Activated CD4-positive, CD25-positive, alpha-beta regulatory T cell (primary cell): ENCODE measurements at places on chromosomes 16 and 17.

- no peak for DNase-seq
These were observed 13.3 kb downstream of the COTL1 start for GRCh38 chr16:84604477-84605013.

DNA sequence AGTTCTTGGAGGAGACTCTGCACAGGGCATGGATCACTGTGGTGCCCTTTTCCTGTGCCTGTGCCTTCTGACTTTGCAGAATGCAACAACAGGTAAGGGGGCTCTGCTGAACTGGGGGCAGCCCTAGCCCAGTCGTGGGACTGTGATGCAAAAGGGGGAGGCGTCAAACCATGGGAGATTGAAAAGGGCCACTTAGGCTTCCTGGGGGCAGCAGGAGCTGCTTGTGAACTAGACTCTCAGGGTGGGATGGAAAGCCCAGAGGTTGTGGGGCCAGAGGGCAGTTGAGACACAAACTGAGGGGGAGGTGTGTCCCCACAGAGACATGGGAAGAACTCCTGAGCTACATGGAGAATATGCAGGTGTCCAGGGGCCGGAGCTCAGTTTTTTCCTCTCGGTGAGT lies 19.6 kb downstream of the ADGRG5 start:
- DNase-seq = no peak

GRCh38 chr17:3903051-3903825 lies 10.4 kb upstream of the CAMKK1 start:
- no peak for DNase-seq

DNA sequence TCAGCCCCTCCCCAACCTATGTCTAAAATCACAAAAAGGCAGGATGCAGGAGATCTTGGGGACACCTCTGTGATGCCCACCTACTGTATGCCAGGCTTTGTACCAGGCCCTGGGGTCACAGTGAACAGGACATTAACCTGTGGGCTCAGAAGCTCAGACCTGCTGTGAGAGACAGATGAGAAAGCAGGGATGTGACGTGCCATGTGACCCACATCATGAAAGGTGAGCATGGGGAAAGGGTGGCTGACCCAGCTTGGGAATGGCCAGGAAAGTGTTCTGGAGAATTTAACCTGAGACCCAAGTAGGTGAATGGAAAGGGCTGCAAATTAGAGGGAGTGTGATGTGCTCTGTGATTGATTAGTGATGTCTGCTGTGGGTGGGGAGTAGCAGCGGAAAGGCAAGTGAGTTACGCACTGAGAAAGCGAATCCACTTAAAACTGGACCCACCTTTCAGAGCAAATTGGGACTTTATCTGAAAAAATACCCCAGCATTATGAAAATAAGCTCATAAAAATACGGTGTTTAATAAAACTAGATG lies 132.2 kb downstream of the IRF8 start:
- DNase-seq = no peak

- DNase-seq = no peak
These were observed 739.4 kb downstream of the CDH8 start for GRCh38 chr16:61296814-61297213.

GRCh38 chr17:81428948-81429774 lies 33.9 kb downstream of the BAHCC1 start:
- DNase-seq = no peak

DNA sequence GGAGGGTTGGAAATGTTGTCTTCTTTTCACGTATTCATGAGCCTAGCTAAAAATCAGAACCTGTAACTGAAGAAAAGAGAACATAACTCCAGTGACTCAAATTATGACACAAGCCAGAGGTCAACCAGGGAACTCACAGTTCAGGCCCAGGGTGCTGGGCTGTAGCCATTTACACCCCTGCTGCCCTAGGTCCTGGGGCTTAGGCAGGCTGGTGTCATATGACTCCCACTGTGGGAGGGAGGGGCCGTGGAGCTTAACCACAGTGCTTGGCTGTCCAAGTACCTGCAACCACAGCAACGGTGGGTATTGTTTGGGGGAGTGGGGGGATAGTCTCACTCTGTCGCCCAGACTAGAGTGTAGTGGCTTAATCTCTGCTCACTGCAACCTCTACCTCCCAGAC lies 71.1 kb upstream of the AMZ2 start:
- no peak for DNase-seq

DNA sequence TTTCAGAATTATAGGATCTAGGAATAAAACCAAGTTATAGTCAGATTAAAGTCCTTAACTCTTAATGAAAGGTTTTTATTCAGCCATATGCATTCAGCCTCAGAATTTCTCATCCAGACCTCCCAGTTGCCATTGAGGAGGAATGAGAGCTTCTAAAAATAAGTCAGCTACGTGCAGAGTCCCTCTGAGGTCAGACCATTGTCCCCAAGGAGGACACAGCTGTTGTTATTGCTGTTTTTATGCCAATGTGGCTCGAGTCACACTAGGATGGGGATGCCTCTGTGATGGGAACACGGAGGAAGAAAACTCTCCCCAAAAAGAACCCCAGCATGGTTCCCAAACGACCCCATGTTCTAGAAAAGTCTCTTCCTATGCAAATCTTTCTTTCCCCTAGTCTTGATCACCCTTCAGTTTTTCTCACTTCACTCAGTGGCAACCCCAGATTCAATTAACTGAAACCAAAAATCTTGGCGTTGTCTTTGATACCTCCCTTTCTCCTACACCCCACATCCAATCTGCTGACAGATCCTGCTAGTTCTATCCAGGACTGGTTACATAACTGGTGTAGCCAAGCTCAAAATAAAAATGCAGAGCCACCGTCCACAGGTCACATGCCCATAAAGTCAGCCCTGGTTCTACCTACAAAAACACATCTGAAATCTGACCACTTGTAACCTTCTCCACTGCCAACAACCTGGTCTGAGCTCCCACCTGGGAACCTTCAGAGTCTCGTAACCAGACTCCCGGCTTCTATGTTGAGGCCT lies 138.2 kb upstream of the ERCC4 start:
- no peak for DNase-seq

- no peak for DNase-seq
These were observed 8.7 kb upstream of the SLC25A39 start for GRCh38 chr17:44333371-44333770.

- DNase-seq = no peak
These were observed 84.2 kb downstream of the MGAT5B start for GRCh38 chr17:76952402-76952801.

GRCh38 chr17:31202968-31203367 lies 94.1 kb downstream of the OMG start:
- DNase-seq = no peak

- no peak for DNase-seq
These were observed 3.9 kb upstream of the KRTAP4-3 start for GRCh38 chr17:41171886-41172285.

DNA sequence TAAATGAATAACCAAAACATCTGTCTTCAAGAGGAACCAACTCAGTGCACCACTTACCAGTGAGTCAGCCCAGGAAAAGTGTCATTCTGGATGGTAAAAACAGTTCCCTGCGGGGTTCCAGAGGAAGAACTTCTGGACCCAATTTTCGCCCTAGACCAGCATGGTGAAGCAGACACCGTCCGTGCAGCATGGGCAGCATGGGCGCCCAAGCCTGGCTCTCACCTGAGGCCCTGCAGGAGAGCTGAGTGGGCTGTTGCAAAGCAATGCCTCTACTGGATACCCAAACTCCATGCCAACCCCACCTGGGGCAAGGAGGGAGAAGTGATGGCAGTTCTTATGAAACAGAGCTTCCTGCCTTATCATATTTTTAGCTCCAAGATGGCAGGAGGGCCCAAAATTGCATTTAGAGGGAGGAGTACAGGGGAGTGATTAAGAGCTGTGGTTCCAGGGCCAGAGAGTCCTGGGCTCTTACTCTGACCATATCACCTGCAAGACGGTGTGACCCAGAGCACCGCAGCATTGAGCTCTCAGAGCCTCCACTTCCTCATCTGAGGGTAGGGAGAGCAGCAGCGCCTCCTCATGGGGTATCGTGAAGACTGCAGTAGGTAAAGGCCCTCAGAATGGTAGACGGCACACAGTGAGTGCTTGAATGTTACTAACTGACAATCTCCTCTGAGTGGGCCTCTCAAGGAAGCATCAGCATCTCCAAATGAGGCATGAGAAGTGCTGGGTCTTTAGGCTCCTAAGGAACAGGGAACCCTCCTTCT lies 16.6 kb upstream of the INPP5K start:
- DNase-seq = no peak

DNA sequence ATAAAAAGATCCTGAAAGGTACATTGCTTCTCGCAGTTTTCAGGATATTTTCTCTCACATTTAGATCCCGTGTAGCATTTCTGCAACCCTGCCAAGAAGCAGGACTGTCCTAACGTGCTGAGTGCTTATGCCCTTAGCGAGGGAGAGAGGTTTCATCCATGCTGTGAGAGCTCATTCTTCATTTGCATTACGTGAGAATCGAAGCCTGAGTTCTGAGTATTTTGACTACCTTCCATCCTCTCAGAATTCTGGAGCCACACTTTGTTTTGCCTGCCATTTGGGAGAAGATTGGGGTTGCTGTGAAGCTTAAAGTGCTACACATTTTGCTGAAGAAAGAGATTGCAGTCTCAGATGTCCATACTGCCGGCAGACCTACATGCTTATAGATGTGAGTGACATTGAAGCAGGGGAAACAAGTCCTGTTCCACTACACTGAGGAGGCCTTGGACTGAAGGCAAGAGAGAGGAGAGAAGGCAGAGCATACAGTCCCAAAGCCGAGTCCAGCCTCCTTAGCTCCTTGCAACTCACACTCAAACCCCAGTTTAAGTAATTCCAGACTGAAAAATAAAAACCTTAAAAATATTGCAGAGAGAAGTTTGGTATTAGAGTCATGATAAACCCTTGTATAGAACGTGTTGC lies 183.0 kb downstream of the PRKCA start:
- DNase-seq = no peak

- DNase-seq = no peak
These were observed 162.8 kb downstream of the FOXL1 start for GRCh38 chr16:86740906-86741799.

DNA sequence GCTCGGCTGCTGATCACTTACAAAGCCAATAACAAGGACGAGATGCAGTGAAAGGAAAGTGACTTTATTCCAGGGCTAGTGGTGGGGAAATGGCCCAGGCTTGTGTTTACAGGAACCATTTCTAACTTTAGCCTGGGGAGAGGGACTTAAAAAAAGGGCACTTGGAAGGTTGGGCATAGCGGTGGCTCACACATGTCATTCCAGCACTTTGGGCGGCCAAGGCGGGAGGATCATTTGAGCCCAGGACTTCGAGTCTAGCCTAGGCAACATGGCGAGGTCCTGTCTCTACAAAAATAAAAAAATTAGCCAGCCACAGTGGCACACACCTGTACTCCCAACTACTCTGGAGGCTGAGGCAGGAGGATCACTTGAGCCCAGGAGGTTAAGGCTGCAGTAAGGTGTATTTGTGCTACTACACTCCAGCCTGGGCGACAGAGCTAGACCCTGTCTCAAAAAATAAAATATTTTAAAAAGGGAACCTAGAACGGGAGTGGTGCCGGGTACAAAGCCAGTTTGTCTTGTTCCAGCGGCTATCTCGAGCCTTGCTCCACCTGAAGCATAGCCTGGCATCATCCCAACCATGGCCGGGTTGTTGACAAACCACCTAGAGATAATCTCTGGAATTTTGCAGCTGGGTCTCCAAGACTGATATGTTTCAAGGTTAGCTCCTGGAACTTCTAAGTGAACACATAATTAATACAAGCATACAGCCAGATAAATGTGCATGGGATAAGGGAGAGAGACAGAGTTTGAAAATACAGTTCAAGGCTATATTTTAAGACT lies 5.7 kb upstream of the TVP23A start:
- no peak for DNase-seq
